Mesenchymal stem cell (in vitro differentiated cells and primary cell): ENCODE measurements at places on chromosomes 1 and 21.

DNA sequence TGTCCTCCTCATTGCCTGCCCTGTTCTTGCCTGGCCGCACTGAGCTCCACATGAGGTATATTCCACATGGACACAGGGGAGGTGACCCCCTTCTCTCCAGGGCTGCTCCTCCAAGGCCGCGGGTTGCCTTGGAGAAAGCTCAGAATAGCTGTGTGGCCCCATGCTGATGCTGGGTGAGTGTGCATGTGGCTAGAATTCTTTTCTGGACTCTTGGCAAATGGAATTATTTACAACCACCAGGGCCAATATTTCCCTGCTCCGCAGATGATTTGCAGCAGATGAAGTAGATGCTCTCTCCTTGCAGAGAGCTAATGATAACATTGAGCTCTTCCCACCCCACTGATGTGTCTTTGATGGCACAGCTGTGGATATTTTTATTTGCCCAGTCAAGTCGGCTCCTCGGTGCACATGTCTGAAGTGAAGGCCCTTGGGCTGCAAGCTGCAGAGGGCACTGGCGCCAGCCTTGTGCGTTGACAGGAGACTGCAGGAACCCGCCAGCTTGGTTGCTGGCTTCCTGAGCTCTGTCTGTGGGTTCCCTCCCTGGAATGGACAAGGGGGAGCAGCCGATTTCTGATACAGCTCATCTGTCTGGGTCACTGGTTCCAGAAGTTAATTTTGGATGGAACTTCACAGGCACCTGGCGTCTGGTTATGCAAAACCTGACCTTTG, 404.7 kb upstream of the VAMP3 start:
- no peak for DNase-seq

- no peak for DNase-seq
Observed at GRCh38 chr1:14580986-14581385, 17.5 kb upstream of the KAZN start.

- DNase-seq = no peak
Observed at GRCh38 chr1:54361342-54361741, 44.9 kb downstream of the SSBP3 start.

DNA sequence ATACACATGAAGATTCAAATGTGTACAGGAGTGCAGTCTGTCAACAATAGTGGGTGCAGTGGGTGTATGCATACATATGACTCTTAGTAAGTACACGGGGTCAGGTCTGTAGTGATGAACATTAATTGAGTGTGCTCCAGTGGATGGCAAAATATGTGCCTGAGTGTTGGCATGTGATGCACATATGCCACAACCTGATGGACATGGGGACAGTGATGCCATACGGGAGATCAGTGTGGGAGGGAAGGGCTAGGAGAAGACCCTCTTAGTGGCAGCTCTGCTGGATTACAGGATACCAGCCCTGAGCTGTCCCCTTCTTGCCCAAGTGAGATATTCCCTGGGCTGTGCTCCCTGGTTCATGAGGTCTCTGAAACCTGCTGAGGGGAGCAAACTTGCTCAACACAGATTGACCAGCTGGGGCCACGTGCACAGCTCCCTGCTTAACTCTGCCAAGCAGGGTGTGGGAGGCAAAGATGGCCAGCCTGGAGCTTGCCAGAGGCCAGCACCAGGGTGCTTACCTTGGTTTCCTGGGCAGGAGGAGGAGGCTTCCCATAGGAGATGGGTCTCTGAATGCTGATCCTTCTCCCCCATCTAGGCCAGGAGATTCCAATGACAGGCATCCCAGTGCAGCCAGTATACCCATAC, 2.2 kb downstream of the SHISA4 start:
- no peak for DNase-seq

- DNase-seq = peak; percentile 23
Observed at GRCh38 chr1:217453816-217454215, 177.1 kb downstream of the GPATCH2 start.

GRCh38 chr21:31157756-31158155, 119.5 kb upstream of the KRTAP19-8 start:
- DNase-seq = no peak

GRCh38 chr1:53346814-53347176, 18.9 kb upstream of the LRP8 start:
- DNase-seq = no peak

- DNase-seq = no peak
Observed at GRCh38 chr1:208025031-208025430, 114.1 kb upstream of the CD34 start.

DNA sequence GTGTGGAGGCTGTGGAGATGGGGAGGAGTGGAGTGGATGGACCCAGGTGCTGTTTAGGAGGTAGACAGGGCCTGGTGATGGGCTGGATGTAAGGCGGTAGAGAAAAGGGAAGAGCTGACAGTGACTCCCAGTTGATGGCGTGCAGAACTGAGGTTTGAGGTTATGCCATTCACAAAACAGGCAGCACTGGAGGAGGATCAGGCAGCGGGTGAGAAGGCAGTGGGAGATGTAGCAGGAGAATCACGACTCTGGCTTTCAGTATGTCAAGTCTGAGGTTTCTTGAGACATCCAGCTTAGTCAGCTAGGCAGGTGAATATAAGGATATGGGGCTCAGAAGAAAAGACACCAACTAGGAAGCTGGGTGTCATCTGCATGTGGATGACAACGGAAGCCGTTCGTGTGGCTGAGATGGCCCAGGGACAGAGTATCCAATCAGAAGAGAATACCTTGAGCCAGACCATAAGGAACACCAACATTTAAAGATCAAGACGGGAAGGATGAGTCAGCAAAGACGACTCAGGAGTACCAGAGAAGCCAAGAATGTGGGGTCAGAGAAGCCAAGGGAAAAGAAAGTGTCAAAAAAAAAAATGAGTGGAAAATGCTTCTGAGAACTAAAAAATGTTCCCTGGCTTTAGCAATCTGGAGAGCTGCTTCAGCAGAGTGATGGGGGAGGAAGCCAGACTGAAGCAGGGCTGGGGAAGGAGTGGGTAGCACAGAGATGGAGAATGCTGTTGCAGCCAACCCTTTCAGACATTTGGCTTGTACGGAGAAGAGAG, 15.2 kb downstream of the LRRN2 start:
- DNase-seq = peak; percentile 86

DNA sequence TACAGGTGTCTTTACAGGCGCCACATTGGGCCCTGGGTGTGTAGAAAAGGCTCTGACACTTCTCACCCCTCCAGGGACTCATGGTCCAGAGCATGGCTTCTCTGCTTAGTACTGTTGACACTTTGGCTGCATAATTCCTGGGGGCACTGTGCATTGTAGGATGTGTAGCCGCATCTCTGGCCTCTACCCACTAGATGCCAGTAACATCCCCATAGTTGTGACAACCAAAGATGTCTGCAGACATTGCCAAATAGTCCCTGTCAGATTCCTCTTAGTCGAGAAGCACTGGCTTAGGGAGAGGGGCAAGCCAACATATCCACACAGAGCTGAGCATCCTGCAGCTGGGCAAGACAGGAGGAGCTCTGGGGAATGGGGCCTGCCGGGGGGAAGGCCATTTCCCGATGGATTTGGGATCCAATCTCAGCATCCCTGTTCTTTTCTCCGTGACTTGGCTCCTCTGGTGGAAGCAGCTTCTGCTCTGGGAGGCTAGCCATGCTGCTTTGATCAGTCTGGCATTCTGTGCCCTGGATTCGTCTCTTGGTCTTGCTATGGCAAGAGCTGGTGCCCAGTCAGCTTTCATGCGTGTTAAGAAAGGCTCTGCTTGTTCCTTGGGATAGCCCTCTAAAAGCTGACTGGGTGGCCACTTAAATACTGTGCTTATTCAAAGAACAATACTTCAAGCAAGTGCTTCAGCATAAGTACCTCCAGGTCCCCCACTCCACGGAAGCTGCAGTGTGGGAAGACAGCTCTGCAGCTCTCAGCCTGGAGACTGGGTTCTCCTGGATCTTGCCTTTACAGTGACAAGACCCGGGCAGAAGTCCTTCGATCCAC, 38.3 kb upstream of the SCMH1 start:
- no peak for DNase-seq

DNA sequence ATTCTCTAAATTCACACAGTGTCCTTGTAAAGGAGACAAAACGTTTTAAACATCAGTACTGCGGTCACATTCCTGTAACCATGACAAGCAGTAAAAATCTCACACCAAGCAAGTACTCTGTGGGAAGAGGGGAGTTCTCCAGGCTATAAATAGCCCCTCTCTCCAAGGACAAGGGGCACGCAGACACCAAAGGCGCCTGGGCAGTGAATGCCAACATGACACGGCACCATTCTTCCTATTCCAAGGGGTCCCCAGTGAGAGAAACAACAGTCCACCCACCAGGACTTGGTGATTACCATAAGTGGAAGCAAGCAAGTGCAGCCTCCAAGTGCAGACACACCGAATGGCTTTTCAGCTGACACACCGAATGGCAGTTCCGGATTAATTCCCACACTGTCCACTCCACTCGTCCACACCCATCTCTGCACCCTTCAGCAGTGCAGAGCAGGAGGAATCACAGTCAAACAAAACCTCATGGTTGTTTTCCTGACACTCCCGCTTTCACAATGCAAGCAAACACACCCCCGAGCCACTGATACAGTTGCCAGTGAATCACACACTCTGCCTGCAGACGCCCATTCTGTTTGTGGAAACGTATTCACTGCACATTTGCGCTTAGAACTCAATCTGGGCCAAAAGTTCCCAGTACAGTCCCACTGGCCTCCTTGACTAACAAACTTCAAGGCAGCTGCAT, 1.8 kb downstream of the PTTG1IP start:
- peak; percentile 88 for DNase-seq

GRCh38 chr1:176193663-176194062, 13.4 kb downstream of the COP1 start:
- no peak for DNase-seq

GRCh38 chr1:203174324-203174985, 1.2 kb downstream of the MYBPH start:
- no peak for DNase-seq

DNA sequence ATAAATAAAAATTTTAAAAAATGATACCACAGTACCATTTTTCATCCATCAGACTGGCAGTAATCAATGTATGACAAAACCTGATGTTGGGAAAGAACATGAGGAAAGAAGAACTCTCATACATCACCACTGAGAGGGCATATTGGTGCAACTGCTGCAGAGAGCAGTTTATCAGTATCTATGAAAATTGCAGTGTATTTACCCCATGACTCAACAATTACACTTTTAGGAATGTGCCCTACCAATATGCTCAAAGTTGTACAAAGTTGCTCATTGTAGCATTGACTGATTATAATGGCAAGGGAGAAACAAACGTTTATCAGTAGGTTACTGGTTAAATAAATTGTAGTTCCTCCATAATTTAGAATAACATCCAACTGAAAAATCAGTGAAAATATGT, 36.7 kb downstream of the CATSPERE start:
- no peak for DNase-seq

- no peak for DNase-seq
Observed at GRCh38 chr21:34511787-34512455, at the start of gene KCNE1. KCNE1 (minus strand) TSS chr21:34512210; CDS start chr21:34449634, 62,576 bp downstream.

DNA sequence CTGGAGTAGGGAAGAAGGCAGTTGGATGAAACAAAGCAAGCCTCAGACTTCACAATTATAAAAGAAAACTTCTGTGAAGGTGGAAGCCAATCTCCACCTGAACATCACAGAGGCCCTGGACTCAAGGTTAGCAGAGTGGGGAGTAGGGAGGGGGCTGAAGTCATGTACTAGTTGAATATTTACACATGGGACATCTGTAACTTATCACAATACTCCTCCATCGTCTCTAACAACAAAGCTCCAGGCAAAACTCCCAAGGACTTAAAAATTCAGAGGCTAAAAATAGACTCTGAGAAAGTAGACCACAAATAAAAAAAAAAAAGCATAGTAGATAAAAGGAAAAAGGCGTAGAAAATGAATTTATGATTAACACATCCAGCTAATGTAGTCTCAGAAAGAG, 326.3 kb upstream of the PKN2 start:
- peak; percentile 5 for DNase-seq

- peak; percentile 56 for DNase-seq
Observed at GRCh38 chr1:206606867-206607266, 5.4 kb downstream of the EIF2D start.

GRCh38 chr1:60841116-60842046, 241.0 kb upstream of the NFIA start:
- no peak for DNase-seq

DNA sequence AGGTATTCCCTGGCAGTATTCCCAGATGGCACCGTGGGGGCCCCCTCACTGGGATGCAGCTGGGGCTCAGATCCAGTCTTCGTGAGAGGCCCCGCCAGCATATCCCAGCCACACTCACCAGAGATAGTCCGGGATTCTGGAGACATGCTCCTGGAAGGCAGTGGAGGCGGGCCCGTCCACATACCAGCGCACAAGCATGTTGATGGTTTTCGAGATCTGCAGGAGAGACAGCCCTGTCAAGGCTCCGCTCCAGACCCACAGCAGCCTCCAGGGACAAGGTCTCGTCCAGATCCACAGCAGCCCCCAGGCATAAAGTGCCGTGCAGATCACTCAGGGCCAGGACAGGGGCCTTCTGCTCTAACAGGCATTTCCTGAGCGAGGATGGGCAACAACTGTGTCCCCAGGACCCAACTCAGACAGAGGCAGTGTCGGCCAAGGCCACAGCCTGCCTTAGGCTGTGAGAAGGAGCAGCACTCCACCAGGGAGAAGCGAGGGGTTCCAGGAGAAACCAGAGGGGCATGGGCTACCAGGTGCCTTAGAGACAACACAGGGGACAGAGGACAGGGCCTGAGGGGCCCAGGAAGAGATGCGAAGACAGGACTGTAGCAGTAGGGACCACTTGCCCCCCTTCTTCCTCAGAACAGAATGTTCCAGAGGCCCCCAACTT, 14.8 kb downstream of the LSS start:
- no peak for DNase-seq

DNA sequence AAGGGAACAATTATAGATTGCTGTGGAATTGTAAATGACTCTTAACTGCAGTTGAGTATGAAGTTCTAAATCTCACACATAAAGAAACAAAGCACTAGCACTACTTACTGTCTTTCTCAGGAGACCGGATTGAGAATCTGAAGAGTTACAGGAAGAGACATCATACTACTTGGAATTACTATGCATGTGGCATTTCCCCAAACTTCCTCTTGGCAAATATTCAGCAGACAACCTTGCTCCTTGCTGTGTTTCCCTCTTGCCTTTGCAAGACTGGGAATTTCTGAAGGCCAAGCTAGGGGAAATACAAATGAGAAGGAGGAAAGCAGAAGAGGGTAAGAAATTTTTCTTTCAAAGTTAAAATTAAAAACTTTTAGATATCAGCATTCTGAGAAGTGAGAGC, 173.6 kb upstream of the KCTD3 start:
- no peak for DNase-seq

- DNase-seq = no peak
Observed at GRCh38 chr1:33130297-33130696, 49.3 kb downstream of the AZIN2 start.
